ENCODE measurements at places on chromosomes 11 and 22.

GRCh38 chr11:119222308-119222707, 16.2 kb downstream of the CBL start:
- peak; percentile 3 for DNase-seq

- DNase-seq = no peak
Measured at GRCh38 chr22:19178065-19178656, 375 bp downstream of the SLC25A1 start.

GRCh38 chr11:65927904-65928397, 8.7 kb downstream of the DRAP1 start:
- DNase-seq = no peak

DNA sequence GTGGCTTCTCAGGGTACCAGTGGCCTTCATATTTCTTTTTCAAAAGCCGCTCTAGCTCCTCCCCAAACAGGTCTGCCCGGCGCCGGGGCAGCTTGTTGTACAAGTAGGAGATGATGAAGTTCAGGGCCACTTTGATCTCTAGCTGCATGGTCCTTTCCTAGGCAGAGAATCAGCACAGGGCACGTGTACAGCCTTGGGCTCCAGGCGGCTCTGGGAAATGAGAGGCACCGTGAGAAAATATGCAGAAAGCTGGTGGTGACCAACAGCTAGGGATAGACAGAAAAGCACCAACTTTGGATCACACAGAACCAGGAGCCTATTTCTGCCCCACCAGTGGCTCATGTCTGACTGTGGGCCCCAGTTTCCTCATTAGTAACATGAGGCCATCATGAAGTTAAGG, 9.4 kb downstream of the TOB2 start:
- no peak for DNase-seq

DNA sequence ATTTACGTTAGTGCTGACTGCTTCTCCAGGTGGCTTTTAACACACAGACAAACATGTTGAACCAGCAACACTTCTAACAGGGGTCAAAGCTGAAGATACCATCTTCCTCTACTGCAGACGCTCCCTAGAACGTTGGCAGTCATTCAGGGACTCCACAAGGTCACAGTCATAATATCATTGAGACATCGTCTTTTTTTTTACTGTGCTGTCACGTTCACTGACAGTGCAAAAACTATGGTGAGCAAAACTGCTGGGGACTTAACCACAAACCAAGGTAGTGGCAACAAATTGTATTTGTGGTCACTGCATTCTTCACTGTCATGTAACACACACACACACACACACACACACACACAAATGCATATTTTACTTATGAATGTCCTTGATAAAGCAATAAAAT, 244.9 kb downstream of the CASP12 start:
- DNase-seq = no peak
